Heart right ventricle (tissue), 16 donors: ENCODE measurements at places on chromosomes 5 and 9. TPM values are rescaled to one million over a fixed set of nuclear protein-coding genes. Genes with fewer than 3 reads are reported as not detected.

DNA sequence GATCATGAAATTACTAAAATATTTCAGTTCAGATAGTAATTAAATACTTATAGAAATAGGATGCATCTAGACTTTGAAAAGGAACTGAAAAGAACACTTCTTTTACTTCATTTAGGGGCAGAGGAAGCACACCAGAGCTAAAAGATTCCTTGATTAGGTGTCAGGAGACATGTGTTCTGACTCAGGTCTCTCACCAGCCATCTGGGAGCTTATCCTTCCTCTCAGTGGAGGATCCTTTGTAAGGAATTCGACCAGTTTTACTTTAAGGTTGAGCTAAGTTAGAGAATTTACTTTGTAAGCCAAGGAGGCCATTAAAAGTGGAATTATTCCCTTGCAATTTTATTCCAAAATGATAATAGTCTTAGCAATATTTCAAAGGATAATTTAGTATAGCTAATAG is 16.7 kb downstream of the VCAN start:
- H3K36me3 ChIP-seq: no peaks in the 10 kb centered on the region
- no peaks in the 10 kb centered on the region for H3K27me3 ChIP-seq
- no peaks in the 10 kb centered on the region for H3K4me1 ChIP-seq
- H3K4me3 ChIP-seq: no peak overlapping the region
- H3K27ac ChIP-seq: no peak overlapping the region
- DNase-seq: no peak

DNA sequence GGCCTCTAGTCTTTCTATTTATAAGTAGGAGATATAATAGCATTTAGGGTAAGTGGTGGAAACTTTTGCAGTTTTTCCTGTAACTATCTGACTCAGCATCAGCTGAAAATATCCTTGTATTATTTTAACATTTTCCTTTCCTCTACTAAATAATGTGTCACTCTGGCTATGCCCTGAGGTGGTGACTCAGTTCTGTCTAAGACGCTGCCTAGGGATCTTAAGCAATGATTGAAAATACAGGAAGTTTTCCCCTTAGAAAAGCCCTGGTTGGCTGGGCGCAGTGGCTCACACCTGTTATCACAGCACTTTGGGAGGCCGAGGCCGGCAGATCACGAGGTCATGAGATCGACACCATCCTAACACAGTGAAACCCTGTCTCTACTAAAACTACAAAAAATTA is 9.3 kb upstream of the EDIL3 start:
- no peak overlapping the region for H3K4me3 ChIP-seq
- no peak for DNase-seq
- H3K36me3 ChIP-seq: no peaks in the 10 kb centered on the region
- no peaks in the 10 kb centered on the region for H3K4me1 ChIP-seq
- no peak overlapping the region for H3K27ac ChIP-seq

DNA sequence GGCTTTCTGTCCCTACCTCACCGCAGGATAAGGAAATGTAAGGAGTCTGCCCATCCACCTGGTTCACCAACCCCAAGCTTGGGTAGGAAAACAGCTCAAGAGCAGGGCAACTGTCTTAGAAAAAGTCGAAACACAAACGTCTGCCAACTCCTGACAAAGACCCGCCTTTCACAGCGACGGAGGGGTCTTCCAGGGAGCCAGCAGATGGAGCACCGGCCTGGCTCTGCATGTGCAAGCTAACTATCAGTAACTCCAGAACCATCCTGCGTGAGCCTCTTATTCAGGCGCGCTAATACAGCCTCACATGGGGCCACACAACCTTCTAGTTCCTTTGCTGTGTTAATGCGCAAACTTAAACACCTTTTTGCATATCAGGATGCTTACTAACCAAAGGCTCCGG is 26.9 kb downstream of the CAMSAP1 start:
- no peak overlapping the region for H3K27ac ChIP-seq
- peaks cover 43% of the 10 kb centered on the region for H3K4me1 ChIP-seq
- DNase-seq: no peak
- H3K36me3 ChIP-seq: peaks cover 30% of the 10 kb centered on the region

GRCh38 chr5:174020928-174021304 is 24.6 kb upstream of the NSG2 start:
- H3K4me1 ChIP-seq: no peaks in the 10 kb centered on the region
- DNase-seq: no peak
- no peak overlapping the region for H3K27ac ChIP-seq
- no peaks in the 10 kb centered on the region for H3K27me3 ChIP-seq
- H3K4me3 ChIP-seq: no peak overlapping the region

DNA sequence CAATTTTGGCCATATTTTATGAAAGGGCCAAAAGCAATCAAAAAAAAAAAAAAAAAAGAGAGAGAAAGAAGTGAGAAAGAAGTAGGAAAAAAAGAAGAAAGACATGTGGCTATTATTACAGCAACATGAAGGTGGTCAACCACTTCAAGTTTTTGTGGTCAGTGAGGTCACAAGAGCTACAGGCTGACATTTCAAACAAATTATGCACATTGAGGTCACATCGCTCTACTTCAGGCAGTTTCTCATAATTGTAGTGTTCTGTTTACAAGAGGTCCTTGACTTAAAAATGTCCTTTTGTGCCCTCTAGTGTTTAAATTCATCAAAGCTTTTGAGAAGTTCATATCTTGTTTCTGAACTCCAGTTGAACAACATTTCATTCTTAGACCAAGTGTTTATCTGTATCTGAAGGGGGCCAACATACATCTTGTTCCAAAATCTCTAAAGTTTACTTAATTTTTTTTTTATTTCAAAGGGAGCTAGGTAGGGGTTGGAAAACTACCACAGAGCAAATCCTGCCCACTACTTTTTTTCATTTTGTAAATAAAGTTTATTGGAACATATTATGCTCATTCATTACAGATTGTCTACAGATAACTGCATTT is 513.1 kb downstream of the PDE4D start:
- no peak overlapping the region for H3K27ac ChIP-seq
- H3K27me3 ChIP-seq: no peaks in the 10 kb centered on the region
- no peaks in the 10 kb centered on the region for H3K36me3 ChIP-seq
- H3K4me1 ChIP-seq: no peaks in the 10 kb centered on the region
- H3K4me3 ChIP-seq: no peak overlapping the region
- no peak for DNase-seq

Gene MELK
- total RNA-seq: 0.59 TPM
